ENCODE measurements at places on chromosomes 11 and 22.
A peak's percentile ranks its signal among the peaks of the same experiment; 100 is the strongest.

DNA sequence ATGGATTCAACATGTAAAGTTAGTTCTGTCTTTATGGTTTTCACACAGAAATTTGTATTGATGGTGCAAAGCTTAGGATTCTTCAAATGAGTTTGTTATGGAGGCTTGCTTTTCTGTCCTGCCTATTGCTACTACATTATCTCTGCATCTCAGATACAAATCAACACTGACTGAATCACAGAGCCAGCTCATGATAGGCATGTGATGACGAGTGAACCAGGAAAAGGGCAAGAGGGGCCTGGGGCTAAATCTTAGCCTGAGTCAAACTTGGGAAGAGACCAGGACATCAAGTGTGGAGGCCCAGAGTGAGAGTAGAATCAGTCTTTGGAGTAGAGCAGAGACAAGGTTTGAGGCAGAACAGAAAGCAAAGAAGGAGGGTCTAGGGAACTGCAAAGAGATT is 107.1 kb upstream of the CD44 start:
- no peak for DNase-seq

- no peak for DNase-seq
Observed at GRCh38 chr11:28491431-28491830, 383.2 kb downstream of the METTL15 start.

GRCh38 chr11:62141111-62142042 is 17.6 kb downstream of the INCENP start:
- DNase-seq, result peak; percentile 42

GRCh38 chr22:44088976-44089570 is 65.0 kb downstream of the PARVB start:
- DNase-seq, result no peak

- no peak for DNase-seq
Observed at GRCh38 chr11:134066943-134067885, 1.7 kb upstream of the JAM3 start.

- no peak for DNase-seq
Observed at GRCh38 chr22:44396727-44397722, 84.3 kb upstream of the SHISAL1 start.

DNA sequence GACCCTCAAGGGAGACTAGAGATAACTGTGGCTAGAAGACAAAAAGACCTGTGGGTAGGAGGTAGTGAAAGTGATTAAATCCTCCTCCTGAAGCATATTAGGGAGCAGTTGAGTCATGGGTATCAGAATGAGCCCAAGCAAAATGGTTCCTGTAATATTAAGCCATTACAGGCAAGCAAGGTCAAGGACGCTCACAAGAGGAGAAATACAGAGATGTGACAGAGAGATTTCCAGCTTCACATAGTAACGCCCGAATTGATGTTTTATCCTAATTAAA is 77.7 kb downstream of the FAM76B start:
- DNase-seq, result no peak

GRCh38 chr22:35840302-35840739 is 122.6 kb downstream of the APOL5 start:
- DNase-seq, result no peak

- DNase-seq, result no peak
Observed at GRCh38 chr22:23574877-23575276, 5.2 kb downstream of the IGLL1 start.

GRCh38 chr22:36976606-36977005 is 42.6 kb downstream of the TST start:
- DNase-seq, result no peak

GRCh38 chr11:124987096-124987495 is 33.1 kb downstream of the CCDC15 start:
- DNase-seq, result no peak

GRCh38 chr22:29207562-29208501 is 2.1 kb downstream of the EMID1 start:
- DNase-seq, result no peak

GRCh38 chr11:119683783-119684182 is 45.2 kb downstream of the NECTIN1 start:
- DNase-seq, result no peak

DNA sequence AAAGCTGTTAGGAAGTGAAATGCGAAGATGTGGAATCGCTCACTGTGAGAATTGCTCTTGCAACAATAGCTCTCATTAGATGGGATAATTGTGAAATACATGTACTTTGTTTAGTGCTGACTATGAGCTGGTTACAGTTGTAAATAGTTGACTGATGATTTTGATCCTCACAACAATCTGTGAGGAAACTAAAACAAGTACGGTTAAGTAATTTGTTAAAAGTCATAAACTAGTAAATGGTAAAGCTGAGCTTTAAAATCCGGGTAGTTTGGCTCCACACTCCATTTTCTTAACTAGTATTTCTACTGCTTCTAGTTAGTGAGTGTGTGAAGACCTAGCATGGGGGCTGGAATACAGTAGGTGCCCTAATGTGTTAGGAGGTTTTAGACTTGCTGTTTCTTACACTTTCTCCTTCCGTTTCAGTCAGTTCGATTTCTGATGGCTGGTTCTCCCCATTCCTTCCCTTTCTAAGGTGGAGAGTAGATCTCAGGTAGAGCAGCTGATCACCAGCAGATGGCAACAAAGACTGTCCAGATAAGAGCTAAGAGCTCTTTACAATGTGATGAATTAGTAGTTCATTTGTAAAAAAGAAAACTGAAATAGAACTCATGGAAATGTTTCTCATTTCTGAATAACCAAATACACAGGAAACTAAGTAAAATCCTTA is 16.3 kb upstream of the CYP2R1 start:
- peak; percentile 37 for DNase-seq

GRCh38 chr22:20980523-20980922 is 1.6 kb upstream of the LZTR1 start:
- DNase-seq, result no peak

DNA sequence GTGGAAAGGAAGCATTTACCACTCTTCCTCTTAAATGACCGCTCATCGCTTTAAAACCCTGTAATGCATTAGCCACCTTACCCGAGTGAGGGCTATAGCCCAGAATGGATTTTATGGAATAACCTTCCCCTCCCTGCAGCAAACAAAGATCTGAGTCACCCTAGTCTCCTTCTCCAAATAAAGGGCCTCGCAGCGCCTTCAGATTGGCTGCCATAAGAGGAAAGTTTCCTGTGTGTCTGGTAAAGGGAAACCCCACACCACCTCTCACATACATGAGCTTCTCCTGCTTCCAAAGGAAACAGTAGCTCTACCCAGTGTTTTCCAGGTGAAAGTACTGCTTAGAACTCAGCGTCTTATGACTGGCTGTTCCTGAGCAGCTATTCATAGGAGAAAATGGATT is 47.8 kb downstream of the PPP2R1B start:
- DNase-seq, result no peak

GRCh38 chr11:92226331-92227229 is 2.0 kb downstream of the FAT3 start:
- no peak for DNase-seq

DNA sequence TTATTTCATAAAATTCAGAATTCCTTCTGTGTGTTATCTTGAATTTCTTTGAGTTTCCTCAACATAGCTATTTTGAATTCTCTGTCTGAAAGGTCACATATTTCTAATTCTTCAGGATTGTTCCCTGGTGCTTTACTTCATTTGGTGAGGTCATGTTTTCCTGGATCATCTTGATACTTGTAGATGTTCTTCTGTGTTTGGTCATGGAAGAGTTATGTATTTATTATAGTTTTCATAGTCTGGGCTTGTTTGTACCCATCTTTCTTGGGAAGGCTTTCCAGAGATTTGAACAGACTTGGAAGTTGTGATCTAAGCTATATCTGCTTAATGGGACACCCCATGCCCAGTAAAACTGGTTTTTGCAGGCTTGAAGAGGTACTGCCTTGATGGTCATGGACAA is 149.6 kb downstream of the METTL15 start:
- DNase-seq, result no peak

DNA sequence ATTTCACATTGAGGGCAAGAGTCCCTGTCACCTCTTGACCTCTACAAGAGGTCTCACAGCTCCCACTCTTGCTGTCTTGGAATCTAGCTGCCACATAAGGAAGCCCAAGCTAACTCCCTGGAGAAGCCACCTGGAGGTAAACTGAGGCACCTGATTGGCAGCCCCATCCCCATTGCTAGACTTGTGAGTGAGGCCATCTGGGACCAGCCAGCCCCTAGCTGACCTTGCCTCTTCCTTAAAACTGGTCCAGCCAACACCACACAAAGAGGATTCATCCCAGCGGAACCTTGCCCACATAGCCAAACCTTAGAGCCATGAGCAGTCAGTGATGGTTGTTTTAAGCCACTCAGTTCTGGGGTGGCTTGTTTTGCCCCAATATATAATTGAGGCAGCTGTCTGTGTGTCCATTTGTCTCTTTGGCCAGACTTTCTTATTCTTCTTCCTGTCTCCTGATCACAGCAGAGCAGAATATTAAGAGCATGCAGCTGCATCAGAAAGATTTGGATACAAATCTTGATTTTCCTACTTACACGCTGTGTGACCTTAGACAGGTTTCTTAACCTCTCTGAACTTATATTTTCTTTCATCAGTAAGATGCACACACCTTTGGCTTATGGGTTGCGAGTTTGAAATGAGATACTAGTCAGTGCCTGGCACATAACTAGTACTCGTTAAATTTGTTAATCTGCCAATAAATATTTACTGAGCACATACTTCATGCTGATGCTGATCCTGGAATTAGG is 74.3 kb upstream of the TP53I11 start:
- DNase-seq, result no peak

- no peak for DNase-seq
Observed at GRCh38 chr11:18578975-18579598, 9.4 kb downstream of the UEVLD start.

DNA sequence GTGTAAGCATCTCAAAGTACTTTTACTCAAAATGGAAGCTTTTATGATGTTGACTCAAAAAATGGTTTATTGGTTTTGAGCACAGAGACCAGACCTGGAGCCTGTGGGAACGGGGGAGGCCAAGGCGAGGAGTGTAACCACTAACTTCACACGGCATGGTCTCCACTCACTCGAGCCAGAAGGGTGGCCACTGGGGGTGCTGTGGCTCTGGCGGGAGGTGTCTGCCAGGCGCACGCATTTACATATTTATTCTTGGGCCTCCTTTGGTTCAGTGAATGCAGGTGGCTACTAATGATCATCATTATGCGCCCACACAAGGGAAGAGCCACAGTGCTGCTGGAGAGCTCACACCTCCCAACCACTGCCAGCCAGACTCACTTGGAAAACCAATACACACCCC is 64.6 kb downstream of the FLRT1 start:
- no peak for DNase-seq

DNA sequence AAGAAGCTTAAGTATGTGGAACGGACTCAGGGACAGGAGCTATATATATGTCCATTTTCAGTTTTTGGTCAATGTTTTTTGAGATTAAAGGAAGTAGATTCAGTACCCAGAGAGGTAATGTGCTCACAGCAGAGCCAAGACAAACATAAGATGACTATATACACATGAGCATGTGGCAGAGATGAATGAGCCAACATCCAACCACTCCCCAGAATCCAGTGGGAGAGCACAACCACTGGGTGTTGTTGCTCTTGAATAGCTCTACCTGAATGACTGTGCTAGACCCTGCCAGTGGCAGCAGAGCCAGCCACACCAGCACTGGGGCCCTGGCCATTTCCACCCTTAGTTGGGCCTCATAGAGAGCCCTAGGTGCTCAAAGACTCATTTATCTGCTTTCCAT is 10.7 kb upstream of the SYTL2 start:
- no peak for DNase-seq

GRCh38 chr11:931385-931784 is 5.7 kb downstream of the AP2A2 start:
- no peak for DNase-seq

DNA sequence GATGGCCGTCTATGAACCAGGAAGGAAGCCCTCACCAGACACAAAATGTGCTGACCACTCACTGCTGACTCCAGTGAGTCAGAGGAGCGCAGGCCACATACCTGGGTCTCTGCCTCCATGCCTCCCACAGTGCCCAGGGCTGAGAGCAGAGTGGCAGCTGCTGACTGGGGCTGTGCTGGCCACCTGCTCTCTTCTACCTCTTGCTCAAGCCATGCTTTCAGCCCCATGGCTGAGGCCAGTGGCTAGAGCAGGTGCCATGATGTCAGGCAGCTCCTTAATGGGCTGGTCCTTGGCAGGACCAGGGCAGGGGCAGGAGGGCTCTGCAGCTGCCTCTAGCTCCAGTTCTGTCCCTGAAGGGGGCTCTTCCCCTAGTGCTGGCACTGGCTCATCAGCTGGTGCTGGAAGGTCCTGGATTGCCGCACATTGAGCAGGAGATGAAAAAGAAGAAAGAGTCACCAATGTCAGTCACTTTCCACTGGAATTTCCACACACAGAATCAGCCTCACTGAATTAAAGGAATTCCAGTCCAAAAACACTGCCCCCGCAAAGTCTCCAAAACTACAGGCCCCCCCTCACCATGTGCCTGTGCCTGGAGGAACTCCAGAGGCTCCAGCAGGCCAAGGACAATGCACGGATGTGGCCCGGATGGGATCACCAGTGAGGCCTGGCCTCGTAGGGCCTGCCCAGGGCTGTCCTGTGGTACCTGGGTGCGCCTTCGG is 86.4 kb downstream of the GGTLC2 start:
- DNase-seq, result no peak

DNA sequence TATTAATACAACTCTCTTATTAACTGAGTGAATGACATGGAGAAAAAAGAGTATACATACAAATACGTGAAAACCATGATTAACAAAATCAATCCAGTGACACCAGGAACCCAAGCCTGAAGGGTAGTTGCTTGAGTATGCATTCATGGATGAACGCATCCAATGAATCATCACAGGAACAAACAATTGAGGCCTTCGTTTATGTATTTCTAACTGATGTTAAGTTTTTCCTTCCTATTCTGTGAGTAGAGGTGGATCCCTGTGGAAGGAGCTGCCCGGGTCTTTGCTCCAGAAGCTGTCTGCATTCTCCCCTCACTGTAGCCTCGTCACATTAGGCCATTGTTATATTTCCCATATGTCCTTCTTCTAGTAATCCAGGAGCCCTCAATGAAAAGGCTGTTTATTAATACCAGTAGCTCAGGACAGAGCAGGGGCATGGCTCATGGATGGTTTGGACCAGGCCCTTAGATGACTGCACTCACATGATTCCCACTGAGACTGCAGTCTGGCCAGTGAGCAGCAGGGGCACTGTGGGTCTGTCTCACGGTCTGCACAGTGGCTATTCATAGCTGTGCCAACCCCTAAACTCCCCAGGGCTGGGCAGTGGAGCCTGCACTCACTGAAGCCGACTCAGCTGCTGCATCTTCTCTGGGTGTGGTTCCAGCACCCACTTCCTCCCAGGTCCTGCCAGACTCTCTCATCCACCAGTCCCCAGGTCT is 128.1 kb upstream of the TOP3B start:
- no peak for DNase-seq

GRCh38 chr11:31366795-31367194 is 2.7 kb downstream of the DCDC1 start:
- DNase-seq, result no peak

- DNase-seq, result no peak
Observed at GRCh38 chr11:111846636-111847035, 24.7 kb downstream of the ALG9 start.

DNA sequence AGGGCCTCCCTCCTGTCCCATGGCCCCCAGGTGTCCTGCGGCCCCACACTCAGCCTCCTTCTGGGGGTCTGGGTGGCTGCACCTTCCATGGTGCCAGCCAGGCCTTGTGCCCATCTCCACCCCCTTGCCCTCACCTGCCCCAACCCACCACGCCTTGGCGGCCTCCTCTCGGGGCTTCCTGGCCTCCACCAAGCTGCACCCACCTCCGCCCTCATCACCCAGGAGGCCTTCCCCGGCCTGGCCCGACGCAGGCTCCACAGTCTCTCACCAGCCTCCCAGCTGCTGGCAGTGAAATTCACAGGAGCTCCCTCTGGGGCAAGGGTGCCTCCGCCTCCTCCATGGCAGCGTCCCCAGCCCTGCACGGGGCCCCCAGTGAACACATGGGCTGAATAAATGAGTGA is 35.9 kb upstream of the WNT7B start:
- DNase-seq, result no peak

- DNase-seq, result no peak
Observed at GRCh38 chr11:13429836-13430235, 33.2 kb downstream of the BTBD10 start.

Data from CD8-positive, alpha-beta T cell (primary cell).